ENCODE measurements at places on chromosomes 7 and 10. TPM values are rescaled to one million over a fixed set of nuclear protein-coding genes. Genes with fewer than 3 reads are reported as not detected.

C10orf62 gene
- not detected for total RNA-seq

TAS2R5 gene
- 0.16 TPM for total RNA-seq

NIPSNAP2 gene
- total RNA-seq: 46.2 TPM

PSTK gene
- total RNA-seq: 0.36 TPM

NOS3 gene
- total RNA-seq: 5.4 TPM

FGFR2 gene
- 0.16 TPM for total RNA-seq

HOXA3 gene
- total RNA-seq: not detected

Measured in cardiac atrium fibroblast (primary cell).